ENCODE measurements at places on chromosomes 5 and 9.

- H3K27ac ChIP-seq, result no peak overlapping the region
- no peaks in the 10 kb centered on the region for H3K4me1 ChIP-seq
- no peak overlapping the region for H3K4me3 ChIP-seq
- H3K27me3 ChIP-seq, result no peaks in the 10 kb centered on the region
- H3K36me3 ChIP-seq, result no peaks in the 10 kb centered on the region
These were observed 94.3 kb downstream of the SREK1 start for GRCh38 chr5:66238435-66238834.

DNA sequence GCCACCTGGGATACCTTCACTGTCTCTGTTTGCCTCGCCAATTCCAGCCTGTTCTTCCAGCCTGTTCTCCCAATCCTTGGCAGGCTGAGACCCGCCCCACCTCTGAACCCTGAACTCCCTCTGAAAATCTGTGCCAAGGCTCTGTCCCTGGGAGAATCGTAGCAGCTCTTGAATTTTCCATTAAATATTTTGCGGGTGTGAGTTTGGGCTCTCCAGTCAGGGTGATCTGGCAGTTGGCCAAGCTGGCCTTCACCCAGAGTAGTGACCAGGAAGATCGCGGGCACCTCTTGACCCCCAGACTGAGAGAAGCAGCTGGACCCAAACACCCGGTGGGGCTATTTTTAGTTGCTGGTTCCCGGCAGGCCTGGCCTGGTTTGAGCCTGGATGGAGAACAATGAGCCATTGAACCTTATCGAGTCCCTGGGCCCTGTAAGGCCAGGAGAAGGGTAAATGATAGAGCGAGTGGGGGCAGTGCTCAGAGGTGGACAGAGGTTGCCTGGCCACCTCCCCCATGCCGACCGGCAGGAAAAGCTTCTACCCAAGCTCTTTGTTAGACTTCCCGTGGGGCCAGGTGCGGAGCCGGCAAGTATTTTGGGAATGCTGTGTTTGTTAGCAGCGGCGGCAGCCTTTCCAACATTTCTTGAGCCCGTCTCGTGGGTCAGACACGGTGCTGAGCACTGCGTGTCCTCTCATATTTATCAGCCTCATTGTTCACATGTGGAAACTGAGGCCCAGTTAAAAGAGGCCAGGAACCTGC is 146.2 kb downstream of the RGS3 start:
- no peak overlapping the region for H3K27ac ChIP-seq
- no peak for DNase-seq
- H3K4me3 ChIP-seq, result no peak overlapping the region
- H3K36me3 ChIP-seq, result no peaks in the 10 kb centered on the region
- peaks cover 8% of the 10 kb centered on the region for H3K4me1 ChIP-seq
- H3K27me3 ChIP-seq, result no peaks in the 10 kb centered on the region

DNA sequence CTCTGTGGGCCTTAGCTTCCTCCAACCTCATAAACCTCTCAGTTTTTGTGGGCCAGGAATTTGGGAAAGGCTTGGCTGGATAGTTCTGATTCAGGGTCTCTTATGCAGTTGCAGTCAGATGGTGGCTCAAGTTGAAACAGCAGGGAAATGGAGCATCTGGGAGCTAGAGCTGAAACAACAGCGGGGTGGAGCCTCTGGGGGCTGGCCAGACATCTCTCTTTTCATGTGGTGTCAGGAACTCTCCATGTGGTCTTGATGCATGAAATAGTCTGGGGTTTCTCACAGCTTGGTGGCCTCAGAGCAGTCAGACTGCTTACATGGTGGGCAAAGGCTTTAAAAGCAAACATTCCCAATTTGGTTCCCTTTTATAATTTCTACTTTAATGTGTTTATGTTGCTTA is 13.5 kb downstream of the ZNF346 start:
- no peak overlapping the region for H3K27ac ChIP-seq
- no peaks in the 10 kb centered on the region for H3K27me3 ChIP-seq
- peaks cover 16% of the 10 kb centered on the region for H3K36me3 ChIP-seq
- H3K4me1 ChIP-seq, result peaks cover 19% of the 10 kb centered on the region
- no peak for DNase-seq
- no peak overlapping the region for H3K4me3 ChIP-seq

DNA sequence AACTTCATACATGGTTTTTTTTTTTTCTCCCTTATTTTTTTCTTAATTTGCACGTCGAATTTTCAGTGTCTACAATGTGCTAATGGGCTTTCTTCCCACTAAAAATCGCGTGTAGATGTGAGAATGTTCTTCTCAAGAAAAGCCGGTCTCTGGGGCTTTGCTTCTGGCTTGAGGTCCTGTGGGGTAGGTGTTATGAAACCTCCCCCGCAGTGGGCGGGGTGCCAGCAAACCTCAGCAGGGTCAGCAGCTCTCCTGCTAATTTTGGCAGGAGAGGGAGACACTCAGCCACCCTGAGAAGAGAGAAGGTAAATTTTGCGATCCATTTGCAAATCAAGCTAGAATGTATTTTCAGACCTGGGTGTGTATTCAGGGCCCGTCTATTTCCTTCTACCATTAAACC is 59.9 kb downstream of the NPR3 start:
- no peaks in the 10 kb centered on the region for H3K4me1 ChIP-seq
- no peak overlapping the region for H3K4me3 ChIP-seq
- H3K27ac ChIP-seq, result no peak overlapping the region
- H3K27me3 ChIP-seq, result no peaks in the 10 kb centered on the region
- no peaks in the 10 kb centered on the region for H3K36me3 ChIP-seq

GRCh38 chr9:77987081-77987656 is 44.4 kb downstream of the GNAQ start:
- H3K27me3 ChIP-seq, result no peaks in the 10 kb centered on the region
- no peak overlapping the region for H3K4me3 ChIP-seq
- peaks cover 12% of the 10 kb centered on the region for H3K36me3 ChIP-seq
- no peak for DNase-seq
- H3K27ac ChIP-seq, result peak overlapping the region; percentile 7

Measured in activated CD4-positive, alpha-beta T cell treated with anti-CD3 and anti-CD28 coated beads for 36 hours (primary cell).